NT2/D1 (cell line): ENCODE measurements at places on chromosomes 4 and X.

- DNase-seq, result no peak
Observed at GRCh38 chrX:108178143-108178498, 86.5 kb downstream of the ATG4A start.

DNA sequence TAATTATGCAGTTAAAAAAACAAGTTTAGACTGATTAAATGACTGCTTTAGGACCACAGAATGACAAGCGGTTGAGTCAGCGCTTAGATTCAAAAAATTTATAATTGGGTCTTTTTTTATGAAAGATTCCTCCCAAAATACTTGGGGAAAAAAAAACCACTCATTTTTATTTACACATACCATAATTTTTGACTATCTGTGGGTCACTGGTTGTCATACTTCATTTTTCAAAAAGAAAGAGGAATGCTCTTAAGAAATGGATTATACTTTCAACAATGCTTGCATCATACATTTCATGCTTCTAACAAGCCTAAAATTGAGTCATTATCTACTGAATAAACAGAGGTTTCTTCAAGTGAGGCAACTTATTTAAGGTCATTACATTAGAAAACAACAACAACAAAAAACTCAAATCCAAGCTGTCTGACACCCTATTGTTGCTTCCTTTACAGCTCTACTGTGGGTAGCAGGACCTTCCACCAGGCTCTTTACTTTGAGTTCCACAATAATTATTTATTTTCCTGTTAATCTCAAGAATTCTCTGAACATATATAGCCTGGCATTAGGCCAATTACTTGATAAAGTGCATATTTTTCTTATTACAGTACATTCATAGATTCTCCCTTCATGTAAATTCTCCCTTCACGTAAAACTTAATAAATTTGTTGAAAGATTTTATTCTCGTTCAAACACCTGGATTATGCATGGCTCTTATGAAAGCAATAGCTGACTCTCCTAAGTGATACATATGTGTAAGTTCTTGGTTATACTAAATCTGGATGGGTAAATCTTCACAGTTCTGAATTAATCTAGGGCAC lies 445.5 kb downstream of the PCDH10 start:
- DNase-seq, result no peak

GRCh38 chr4:174919886-174920423 lies 1.8 kb downstream of the ADAM29 start:
- DNase-seq, result no peak

GRCh38 chr4:156109943-156110900 lies 156.6 kb upstream of the CTSO start:
- DNase-seq, result no peak

GRCh38 chr4:57763070-57763469 lies 652.9 kb upstream of the IGFBP7 start:
- no peak for DNase-seq

DNA sequence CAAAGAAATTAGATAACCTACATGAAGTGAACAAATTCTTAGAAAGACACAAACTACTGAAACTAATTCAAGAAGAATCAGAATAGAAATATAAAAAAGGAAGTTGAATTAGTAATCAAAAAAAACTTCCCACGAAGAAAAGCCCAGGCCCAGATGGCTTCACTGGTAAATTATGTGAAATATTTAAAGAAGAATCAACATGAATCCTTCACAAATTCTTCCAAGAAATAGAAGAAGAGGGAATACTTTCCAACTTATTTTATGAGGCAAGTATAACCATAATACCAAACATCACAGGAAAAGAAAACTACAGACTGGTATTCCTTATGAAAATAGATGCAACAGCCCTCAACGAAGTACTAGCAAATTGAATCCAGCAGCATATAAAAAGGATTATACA lies 30.7 kb downstream of the MOSPD2 start:
- no peak for DNase-seq

GRCh38 chr4:1786544-1787362 lies 6.3 kb upstream of the FGFR3 start:
- no peak for DNase-seq

GRCh38 chrX:125205918-125206665 lies 113.6 kb upstream of the TEX13C start:
- DNase-seq, result no peak

DNA sequence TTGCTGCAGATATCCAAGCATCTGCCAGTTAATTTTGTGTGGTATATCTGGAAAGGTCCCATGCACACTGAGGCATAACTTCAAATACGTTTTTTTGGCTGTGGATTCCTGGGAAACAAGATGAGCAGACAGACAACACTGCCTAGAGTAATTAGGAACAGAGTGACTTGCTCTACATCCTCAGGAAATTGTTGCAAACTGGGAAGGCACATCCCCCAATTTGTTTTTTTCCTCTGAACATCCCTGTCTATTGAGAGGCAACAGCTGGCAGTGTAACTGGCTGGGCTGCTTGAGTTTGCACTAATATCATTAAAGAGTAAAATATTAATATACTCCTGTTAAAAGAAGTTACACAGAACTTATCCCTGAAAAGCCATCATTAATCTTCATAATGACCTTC lies 207.7 kb upstream of the SLIT2 start:
- no peak for DNase-seq

DNA sequence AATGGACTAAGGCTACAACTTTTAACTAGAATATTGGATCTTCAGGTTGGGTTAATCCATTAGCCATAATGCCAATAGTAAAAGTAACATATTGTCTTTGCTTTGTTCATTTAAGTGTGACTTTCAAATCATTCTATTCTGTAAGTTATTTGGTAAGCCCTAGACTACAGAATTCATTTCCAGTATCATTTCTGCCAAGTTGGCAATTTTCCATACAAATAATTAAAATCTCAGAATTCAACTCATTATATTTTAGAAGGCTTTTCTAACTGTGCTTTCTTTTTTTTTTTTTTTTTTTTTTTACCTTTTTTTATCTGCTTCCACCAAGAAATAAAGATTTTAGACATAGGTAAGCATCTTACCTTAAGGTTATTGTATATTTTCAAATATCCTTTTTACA lies 173.4 kb downstream of the DCTD start:
- DNase-seq, result no peak

DNA sequence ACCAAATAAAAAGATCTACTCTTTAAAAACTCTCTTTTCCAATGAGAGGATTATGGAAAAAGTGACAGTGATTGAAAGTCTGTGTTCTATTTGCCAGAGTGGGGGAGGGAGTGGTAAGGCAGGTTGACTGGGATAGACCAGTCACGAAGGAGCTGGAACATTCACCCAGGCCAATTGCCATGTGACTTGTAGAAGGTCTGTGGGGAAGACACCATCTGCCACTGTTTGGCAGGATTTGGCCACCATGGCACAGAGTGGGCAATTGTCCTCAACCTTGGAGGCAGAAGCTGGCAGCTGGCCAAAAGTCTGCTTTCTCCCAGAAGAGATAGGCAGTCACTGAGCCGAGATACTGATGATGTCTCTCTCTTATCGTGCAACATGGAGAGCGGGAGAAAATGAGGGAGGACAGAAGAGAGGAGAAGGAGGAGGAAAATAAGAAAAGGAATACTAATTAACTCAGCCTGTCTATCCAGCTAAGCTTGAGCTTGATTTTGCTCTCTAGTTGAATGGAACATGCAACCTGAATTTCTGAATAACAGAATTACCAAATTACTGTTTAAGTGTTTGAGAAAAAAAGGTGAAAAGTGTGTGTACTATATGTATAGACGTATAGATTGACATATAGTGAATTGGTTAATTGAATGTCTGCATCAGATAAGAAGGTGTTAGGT lies 267.1 kb downstream of the ARHGAP24 start:
- DNase-seq, result no peak

- no peak for DNase-seq
Observed at GRCh38 chr4:153421941-153422340, 44.2 kb upstream of the TMEM131L start.

- DNase-seq, result no peak
Observed at GRCh38 chr4:150884625-150885024, 130.5 kb downstream of the LRBA start.
